ENCODE measurements at places on chromosomes 5 and 9.

- DNase-seq, result no peak
Observed at GRCh38 chr5:39801306-39801705, 376.5 kb upstream of the DAB2 start.

DNA sequence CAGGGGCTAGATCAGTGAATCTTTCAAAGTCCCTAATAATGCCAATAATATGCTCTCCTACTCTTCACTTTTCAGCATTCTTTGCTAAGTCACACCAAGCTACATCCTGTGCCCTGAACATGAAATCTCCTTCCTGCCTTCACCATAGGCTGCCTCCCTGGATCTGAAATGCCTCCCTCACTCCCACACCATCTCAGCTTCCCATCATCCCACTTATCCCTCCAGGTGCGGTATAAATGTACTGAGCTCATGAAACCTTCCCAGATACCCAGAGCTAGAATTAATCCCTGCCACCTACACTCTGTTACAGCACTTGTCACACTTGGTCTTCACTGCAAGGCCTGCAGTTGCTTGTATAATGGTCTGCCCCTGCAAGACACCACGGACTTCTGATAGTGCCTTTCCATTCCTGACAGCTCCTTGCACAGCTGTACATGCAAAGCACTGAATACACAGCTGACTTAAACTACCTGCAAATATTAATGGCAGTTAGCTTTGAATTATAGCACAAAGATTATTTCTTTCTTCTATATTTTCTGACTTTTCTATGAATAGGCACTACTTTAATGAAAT lies 250.4 kb downstream of the EBF1 start:
- no peak for DNase-seq

- no peak for DNase-seq
Observed at GRCh38 chr5:97538912-97539311, 355.9 kb upstream of the RIOK2 start.

- DNase-seq, result no peak
Observed at GRCh38 chr5:146720107-146720506, 158.4 kb downstream of the PPP2R2B start.

- DNase-seq, result peak; percentile 62
Observed at GRCh38 chr9:133184971-133185370, 21.3 kb upstream of the GBGT1 start.

DNA sequence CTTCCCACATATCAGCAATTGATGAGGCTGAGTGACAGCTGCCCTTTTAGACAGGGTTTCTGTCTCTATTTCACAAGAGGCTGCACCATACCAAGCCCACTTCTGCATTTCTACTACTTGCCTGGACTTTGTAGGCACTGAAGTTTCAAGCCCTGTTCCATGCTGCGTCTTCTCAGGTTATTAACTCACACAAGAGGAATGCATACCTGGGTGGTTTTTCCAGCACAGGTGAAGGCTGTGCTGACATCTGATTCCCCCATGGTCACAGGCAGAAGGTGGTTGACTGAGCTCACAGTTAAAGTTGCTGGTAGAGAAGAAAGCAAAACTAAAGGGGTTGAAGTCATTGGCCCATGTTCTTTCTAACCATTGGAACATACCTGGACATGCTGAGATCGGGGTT lies 86.6 kb downstream of the MAMDC2 start:
- no peak for DNase-seq

DNA sequence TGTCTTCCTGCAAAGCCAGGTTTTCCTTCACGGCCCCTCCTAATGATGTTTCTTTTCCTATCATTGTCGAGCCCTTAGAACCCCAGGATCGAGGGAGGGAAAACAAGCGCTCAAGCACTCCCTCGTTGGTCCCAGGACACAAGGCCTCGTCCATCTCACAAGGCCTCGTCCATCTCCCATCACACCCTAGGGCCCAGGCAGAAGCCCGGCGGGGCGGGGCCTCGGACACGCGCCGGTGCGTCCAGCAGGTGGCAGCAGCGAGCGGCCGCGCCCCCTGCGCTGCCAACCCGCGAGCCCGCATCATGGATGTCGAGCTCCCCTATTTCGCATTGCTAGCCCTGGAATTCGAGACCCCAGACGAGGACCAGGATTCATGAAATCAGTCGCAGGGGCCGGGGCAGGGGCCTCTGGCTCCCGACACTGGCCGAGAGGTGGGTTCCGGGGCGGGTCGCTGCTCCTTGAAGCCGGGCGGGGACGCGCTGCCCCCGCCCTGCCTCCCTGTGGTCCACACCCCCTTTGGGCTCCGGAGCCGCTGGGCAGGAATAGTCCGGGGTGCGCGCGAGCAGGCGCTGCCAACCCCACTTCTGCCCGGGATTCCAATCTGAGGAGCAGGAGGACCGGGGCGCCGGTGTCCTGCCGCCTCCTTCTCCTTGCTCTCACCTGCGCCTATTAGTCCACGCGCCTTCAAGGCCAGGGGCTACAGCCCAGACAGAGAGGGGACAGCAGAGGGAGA lies at the start of gene ABLIM3:
ABLIM3 (plus strand) TSS at position 270 of the 733 bp plus-strand sequence. CDS start 603 bp downstream, outside the sequence.
- DNase-seq, result peak; percentile 38

GRCh38 chr5:110625376-110625999 lies 101.0 kb downstream of the TMEM232 start:
- peak; percentile 5 for DNase-seq

DNA sequence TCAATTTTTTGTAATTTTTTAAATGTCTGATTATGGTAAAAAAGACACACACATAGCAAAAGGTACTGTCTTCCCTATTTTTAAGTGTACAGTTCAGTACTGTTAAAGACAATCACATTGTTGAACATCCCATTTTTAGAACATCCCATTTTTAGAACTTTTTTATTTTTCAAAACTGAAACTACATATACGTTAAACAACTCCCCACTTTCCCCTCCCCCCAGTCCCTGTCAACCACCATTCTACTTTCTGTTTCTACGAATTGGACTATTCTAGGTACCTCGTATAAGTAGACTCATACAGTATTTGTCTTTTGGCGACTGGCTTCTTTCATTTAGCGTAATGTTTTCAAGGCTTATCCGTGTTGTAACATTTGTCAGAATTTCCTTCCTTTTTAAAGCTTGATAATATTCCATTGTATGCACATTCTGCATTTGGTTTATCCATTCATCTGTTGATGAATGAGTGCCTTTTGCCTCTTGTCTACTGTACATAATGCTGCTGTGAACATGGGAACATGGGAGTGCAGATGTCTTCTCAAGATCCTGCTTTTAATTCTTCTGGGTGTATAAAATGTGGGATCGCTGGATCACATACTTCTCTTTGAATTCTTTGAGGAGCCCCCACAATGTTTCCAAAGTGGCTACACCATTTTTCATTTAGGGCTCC lies 154.0 kb downstream of the PIK3R1 start:
- no peak for DNase-seq

DNA sequence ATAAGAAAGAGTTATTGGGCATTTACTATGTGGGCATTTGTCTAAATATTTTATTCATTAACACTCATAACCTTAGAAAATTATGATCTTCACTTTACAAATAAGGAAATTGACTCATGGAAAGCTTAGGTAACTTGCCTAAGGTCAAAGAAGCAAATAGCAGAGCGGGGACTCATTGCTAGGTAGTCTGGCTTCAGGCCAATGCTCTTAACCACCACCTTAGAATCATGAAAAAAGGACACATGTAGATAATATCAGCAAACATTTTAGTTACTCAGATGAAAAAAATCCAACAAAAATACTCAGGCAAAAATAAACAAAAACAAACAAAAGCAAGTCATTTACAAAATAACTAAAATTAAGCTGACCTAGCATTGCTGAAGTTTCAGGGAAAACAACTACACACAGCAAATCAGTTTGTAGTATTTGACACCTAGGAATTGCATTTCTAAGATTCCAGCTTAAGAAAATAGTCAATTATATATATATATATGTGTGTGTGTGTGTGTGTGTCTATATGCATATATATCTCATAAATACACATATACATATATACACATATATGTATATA lies 166.0 kb downstream of the HMHB1 start:
- no peak for DNase-seq

DNA sequence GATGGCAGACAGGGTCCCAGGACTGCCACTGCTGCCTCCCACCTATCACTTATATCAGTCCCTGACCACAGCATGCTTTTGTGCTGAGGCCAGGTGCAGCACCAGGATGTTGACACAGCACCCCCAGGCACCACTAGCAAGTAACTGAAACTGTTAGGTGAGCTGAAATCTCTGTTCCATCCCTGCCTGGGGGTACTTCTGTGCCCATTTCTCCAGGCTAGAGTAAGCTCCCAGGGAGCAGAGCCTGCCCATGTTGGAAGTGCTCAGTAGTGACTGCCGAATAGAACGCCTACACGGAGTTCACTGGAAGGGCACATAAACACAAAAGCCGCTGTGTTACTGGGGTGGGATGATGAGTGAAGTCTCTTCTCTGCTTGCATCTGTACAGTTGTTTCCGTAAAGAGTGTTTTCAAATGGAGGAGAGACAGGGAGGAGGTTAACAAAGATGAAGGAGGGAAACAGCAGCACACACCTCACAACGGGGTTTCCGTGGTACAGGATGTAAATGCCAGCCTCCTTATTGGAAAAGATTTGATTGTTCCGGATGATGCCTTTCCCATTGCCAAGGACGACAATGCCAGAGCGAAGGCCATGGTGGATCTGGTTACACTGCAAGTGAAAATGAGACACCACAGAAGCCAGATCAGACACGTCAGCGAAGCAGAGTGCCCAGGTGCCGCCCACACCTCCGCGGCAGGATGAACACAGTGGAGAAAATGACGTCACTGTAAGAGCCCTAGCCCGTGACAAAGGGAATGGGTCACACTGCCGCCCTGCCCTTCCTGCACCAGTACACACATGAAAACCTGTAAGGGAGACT lies 43.1 kb downstream of the POLR1E start:
- DNase-seq, result no peak

DNA sequence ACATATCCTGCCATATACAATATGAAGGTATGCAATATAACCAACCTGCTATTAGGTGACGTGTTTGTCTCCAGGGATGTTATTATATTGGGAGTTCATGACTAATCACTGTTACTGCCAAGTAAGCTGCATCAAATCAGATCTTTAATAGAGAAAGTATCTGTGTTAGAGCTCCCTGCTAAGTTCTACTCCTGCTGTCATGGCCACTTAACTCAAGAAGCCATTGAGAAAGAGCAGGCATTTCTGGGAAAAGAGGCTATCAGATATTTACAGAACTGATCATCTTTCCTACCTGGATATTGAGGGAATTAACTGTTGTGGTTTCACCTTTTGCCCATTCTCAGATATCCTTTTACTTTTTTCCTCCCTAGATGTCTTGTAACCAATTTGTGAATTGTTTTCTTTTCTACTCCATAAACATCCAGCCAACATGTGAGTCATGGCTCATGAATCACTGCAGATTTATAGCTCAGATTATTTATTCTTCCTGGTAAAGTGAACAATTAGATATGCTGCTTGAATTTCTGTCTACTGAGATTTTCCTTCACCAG lies 634.8 kb upstream of the FAM174A start:
- DNase-seq, result no peak

- no peak for DNase-seq
Observed at GRCh38 chr9:72857624-72857996, 95.2 kb downstream of the ALDH1A1 start.

DNA sequence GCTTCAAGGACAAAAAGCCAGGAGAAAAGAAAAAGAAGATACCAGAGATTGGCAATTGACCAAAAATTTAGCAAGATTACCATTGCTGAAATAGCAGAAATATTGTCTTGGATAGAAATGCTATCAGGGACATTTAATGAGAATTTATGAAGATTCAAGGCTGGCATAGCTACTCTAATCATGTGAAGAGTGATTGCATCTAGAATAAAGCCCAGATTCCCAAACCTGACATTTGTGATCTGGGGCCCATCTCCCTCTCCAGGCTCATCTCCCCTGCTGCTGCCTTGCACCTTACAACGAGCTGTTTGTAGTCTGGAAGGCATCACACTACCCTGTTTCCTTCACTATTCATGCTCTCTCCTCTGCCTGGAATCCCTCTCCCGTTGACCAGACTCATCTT lies 114.5 kb downstream of the C9orf152 start:
- no peak for DNase-seq

DNA sequence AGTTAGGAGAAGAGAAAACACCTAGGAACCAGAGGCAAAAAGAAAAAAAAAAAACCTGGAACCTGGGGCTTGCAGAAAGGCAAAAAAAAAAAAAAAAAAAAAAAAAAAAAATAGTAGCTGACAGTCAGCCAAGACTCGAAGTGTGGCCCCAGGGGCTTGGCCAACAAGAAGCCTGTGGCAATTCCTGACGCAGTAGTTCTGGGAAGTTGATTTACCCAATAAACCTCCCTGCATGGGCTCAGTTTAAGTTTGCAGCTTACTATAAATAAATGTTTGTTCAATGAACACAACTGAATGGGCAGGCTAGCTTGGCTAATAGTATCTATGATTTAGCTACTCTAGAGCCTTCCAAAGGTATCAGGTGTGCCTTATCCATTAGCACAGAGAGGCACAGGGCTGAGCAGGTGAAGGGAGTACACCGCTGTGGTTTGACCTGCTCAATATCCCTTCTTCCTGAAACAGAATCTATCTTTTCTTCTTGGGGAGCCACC lies 21.3 kb upstream of the GLRX start:
- DNase-seq, result no peak

GRCh38 chr5:67878933-67879332 lies 336.6 kb upstream of the PIK3R1 start:
- no peak for DNase-seq

- no peak for DNase-seq
Observed at GRCh38 chr5:146339715-146340259, 1.1 kb downstream of the POU4F3 start.

- DNase-seq, result no peak
Observed at GRCh38 chr5:112692472-112692871, 45.2 kb upstream of the APC start.

GRCh38 chr9:71383308-71383940 lies 262.0 kb upstream of the TRPM3 start:
- DNase-seq, result no peak

DNA sequence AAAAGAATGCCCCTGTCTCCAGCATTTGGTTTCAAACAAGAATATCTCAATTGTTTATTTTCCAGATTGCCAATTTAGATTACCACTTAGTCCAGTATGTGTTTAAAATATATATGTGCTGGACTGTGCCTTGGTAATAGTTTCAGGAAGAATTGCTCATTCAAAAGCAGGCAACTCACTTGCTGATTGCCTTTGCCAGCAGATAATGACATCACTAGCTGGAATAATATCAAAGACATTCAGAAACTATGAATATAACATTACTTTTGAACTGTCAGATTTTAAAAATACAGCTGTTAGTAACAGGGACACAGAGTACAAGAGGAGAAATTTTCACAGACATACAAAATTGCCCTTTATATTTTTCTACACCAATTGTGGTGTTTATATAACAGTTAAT lies 96.0 kb upstream of the ITGA2 start:
- no peak for DNase-seq

Measured in muscle of arm (tissue), 14 donors.